ENCODE measurements at places on chromosomes 2 and 18.

- no peak for DNase-seq
Observed at GRCh38 chr2:118417406-118418120, 329.3 kb downstream of the INSIG2 start.

DNA sequence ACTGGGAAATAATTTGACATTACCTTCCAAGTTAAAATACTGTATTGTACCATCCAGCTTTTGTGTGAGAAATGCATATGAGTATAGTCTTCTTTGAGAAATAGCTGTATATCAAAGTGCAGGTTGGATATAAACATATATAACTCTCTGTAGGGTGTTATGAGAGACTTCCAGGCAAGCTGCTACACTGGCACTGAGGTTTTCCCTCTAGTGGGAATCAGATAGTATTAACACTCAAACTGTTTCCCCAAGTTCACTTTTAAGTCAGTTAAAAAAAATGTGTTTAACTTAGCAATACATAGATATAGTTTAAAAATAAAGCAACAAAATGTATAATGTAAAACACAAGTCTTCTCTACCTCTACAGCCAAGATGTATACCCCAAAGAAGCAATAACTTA is 368.4 kb upstream of the SLC8A1 start:
- DNase-seq: no peak

DNA sequence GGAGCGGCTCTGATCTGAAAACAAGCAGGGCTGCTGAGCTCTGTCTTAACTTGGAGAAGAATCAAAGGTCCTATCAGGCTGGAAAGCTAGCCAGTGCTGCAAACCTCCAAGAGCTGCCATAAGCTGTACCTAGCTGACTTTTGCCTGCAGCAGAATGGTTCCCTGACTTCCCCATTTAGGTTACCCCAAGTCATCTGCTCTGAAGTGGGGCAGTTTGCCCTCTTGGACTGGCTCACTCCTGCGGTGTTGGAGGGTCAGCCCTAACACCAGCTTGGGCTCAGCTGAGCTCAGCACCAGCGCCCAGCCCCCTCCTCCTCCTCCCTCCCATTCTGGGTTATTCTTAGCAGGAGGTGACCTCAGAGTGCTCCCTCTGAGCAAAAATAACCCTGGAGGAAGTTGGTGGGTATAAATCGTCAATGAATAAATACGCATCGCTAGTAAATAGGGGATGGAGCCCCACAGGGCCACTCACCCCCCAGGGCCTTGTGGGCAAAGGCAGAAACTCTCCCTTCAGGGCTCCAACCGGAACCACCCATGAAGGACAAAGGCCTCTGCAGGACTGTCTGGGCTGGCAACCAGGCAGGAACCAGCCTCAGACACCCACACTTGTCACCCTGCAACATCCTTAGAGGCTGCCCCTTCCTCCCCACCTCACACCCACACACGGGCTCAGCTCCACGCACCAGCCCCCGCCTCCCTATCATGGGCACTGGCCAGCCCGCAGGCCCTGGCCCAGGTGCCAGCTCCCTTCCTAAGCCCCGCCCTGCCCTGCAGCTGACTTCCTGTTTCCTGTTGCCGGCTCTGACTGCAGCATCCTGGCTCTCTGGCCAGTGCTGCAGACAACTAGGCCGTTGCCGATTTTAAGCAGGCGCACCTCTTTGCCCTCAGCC is 46.9 kb downstream of the DNMT3A start:
- peak; percentile 70 for DNase-seq

DNA sequence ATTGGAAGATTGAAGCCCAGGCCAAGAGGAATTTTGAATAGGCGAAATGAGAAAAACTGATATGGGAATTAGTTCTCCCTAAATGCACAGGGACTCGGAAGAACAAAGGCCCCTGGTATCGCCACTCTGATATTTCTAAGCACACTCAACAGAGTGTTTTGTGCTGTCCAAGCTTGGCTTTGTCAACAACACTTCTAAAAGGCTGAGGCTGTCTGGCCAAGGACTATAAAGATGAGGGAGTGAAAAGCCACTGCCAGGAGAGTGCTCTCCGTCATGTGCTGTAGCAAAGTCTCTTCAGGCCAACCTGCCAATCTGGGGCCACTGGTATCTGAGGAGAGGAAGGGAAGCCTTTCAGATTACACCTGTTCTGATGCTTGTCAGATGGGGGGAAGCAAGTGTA is 611.2 kb upstream of the PIK3C3 start:
- DNase-seq: no peak

- no peak for DNase-seq
Observed at GRCh38 chr2:68336192-68336591, 16.4 kb upstream of the CNRIP1 start.

- DNase-seq: no peak
Observed at GRCh38 chr18:37769826-37770225, 204.2 kb upstream of the CELF4 start.

DNA sequence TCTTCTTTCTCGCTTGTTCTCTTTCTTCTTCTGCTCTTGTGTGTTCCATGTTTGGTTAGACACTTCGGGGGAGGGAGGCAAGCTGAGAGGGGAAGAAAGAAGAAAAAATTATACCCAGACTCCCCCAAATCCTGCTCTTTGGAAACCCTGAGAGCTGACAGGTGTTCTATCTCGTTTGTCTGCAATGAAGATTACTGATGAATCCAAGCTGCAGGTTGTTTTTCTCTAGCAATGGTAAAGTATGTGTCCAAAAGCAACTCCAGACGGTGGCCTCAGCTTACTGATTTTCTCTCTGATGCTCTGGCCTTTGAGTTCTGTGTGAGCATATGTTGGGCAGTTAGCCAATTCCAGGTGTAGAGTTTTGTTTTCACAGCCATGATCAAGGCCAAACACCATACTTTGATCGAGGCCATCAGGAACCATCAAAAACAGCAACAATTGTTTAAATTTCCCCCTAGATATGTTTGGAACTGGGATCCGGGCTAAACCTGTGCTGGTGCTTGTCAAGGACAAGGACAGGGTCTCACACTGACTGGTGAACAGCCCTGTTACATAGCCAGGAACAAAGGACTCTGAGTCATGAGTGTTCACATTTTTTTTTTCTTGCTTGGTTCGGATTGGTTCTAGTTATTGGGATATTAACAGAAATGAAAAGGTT is 142.0 kb downstream of the PRKCE start:
- peak; percentile 44 for DNase-seq

GRCh38 chr18:33585431-33585775 is 7.4 kb downstream of the ASXL3 start:
- DNase-seq: no peak

- DNase-seq: no peak
Observed at GRCh38 chr2:63379451-63379850, 208.8 kb downstream of the WDPCP start.

GRCh38 chr2:224586127-224586695 is 1.0 kb upstream of the CUL3 start:
- no peak for DNase-seq

DNA sequence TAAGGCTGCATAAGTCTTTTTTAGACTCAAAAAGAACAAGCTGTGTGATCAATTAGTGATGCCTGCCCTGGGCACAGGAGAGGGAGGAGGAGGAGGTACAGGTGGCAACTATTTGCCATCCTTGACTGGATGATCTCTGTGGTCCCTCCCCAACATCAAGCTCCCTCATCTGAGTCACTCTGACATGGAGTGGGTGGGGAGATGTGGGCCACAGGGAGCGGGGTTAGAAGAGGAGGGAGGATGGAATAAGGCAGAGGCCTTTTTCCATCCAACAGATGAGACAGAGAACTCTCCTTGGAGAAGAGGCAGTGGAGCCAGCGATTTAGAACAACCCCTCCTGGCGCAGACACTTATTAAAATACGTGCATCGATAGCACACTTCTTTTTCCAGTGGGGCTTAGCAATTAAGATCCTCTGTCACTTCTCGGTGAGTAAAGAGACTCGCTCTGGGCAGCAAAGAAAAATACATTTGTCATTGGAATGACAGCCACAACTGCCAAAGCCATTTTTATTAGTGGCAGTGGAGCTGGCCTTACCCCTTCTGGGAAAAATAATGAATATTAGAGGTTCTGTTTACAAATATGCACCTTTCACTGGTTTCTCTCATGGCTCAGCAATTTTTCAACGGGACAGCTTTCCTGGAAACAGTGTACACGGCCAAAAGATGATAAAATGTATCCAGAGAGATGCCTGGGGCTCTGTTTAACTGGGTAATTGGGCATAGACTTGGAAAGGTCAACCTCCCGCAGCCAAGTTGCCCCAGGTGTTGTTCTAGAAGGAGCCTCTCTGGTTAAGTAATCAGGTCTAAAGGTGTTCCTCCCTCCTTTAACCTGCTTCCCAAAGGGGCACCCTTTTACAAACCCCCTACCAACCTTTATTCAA is 238.4 kb upstream of the CXCR4 start:
- DNase-seq: no peak

- no peak for DNase-seq
Observed at GRCh38 chr2:145984580-145984979, 1464.7 kb upstream of the ZEB2 start.

- no peak for DNase-seq
Observed at GRCh38 chr2:25115902-25116301, 52.5 kb downstream of the POMC start.

DNA sequence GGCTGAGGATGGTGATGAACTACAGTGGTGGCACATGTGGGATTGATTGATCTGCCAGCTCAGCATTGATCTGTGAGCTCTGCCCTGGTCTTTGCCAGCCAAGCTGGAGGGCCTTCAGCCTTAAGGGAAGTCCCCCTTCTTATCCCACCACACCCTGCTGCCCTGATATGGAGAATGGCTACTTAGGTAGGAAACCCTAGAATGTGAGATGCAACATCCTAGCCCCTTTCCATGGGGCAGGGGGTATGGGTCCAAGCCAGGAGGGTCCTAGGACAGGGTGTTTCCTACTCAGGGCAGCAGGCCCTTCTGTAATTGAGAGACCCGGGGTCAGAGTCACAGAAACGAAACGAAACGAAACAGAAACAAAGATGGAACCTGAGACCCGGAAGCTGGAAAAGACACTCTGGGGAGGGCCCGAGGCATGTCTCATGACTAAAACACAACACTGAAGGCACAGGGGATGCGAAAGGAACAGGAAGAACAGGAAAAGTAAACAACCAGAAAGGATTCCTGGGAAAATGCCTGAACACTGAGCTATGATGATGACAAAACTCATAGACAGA is 16.9 kb upstream of the SULT1C2 start:
- DNase-seq: peak; percentile 46

DNA sequence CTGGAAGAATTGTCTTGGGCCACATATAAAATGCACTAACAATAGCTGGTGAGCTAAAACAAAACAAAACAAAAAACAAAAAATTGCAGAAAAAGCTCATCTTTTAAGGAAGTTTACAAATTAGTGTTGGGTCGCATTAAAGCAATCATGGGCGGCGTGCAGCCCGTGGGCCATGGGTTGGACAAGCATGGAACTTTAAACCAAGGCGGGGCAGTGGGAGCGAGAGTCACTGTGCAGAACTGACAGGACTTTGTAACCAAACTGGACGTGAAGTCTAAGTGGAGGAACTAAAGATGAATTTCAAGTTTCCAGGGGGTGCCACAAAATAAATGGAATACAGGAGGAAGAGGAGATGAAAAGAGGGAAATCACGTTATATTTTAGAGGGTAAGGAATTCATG is 80.7 kb downstream of the PSMG2 start:
- DNase-seq: no peak

DNA sequence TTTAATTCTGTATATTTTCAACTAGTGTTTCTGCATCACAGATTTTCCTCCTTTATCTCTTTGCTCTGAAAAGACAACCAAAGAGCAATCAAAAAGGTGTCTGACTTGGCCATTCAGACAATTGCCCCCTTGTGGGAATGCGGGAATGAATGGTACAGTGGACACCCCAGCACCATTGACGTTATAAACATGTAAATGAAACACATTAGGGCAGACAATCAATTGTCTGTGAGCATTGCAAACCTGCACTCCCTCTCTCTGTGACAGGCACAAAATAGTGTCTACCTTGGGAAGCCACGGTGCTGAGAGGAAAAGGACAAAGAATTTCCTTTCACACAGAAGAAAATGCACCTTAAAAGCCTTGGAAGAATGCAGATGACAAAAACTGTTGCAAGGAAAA is 8.0 kb downstream of the ZEB2 start:
- no peak for DNase-seq

GRCh38 chr2:33502025-33502424 is 25.6 kb downstream of the RASGRP3 start:
- no peak for DNase-seq

DNA sequence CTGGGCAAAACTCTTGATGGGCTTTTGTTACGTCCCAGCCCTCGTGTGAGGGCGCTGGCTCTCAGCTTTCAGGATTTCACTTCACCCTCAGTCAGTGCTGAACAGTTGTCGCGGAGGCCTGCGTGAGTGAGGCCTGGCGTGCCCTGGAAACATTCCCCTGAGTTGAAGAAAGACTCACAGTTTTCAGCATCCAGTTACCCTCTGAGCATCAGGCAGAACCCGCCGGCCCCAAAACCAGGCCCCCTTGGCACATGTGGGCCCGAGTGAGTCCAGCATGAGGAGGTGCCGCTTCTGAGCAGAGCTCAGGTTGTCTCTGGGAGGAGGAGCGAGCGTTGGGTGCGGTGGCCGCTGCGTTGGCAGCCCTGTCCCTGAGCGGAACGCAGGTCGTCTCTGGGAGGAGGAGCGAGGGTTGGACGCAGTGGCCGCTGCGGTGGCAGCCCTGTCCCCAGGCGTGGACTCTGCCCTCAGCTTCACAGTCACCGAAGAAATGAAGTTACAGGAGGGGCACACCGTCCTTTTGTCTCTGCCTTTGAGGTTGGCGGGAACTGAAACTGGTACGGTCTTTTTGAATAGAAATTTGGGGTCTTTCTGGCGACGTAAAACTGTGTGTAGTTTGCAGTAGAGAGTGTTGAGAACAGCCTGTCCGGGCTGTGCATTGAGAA is at the start of gene NEU4:
TSS of gene NEU4 (plus strand) at position 473 of the 662 bp plus-strand sequence. CDS start 5,292 bp downstream, outside the sequence.
- no peak for DNase-seq

DNA sequence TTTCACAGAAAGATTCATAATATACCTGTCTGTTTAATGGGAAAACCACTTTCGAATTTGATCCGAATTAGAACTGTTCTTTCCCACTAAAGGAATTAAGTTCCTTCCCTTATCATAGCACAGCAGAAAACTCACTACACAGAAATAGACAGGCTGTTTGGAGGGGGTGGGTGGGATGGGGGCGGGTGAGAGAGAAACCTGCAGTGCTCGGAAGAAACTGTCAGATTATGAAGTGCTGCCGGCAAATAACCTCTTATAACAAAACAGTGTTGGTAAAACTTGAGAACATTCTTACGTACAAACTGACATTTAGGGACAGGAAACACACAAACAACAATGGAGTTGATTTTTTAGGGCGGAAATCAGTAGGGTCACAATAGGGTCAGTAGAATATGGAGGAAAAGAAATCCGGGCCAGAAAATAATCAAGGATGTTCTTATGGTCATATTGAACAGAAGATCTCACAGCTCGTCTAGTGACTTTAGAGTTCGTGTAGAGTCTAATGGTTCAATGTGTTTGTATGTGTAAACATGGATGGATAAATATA is 756.0 kb upstream of the LRATD1 start:
- no peak for DNase-seq
